ENCODE measurements at places on chromosomes 11 and 22. TPM values are rescaled to one million over a fixed set of nuclear protein-coding genes. Genes with fewer than 3 reads are reported as not detected.

Gene SAA4
- total RNA-seq = 0.33 TPM

Gene C11orf86
- total RNA-seq = not detected

Gene OR51I1
- not detected for total RNA-seq

Gene CASP5
- total RNA-seq = not detected

Gene KCNJ1
- total RNA-seq = not detected

Gene RAB30
- total RNA-seq = 2.4 TPM

Gene CELF1
- total RNA-seq = 71.4 TPM

Gene SCN3B
- total RNA-seq = under 0.01 TPM
